Naive thymus-derived CD4-positive, alpha-beta T cell (primary cell): ENCODE measurements at places on chromosomes 3 and 15. TPM values are rescaled to one million over a fixed set of nuclear protein-coding genes. Genes with fewer than 3 reads are reported as not detected.

The SNAPC5 gene
- 35.9 TPM for total RNA-seq

The STRIT1 gene
- not detected in 2 replicates for total RNA-seq

The PPP1R2 gene
- total RNA-seq = 150 TPM

The SLC28A1 gene
- total RNA-seq = not detected

GRCh38 chr3:174197416-174197815, 661.7 kb upstream of the NAALADL2 start:
- no peak overlapping the region for H3K27ac ChIP-seq
- no peak for DNase-seq
- no peaks in the 10 kb centered on the region for H3K36me3 ChIP-seq
- H3K4me3 ChIP-seq = no peak overlapping the region

GRCh38 chr15:34297059-34297458, 40.5 kb downstream of the SLC12A6 start:
- H3K4me3 ChIP-seq = no peak overlapping the region
- no peak for DNase-seq
- H3K36me3 ChIP-seq = no peaks in the 10 kb centered on the region
- no peaks in the 10 kb centered on the region for H3K27me3 ChIP-seq
- H3K27ac ChIP-seq = no peak overlapping the region

DNA sequence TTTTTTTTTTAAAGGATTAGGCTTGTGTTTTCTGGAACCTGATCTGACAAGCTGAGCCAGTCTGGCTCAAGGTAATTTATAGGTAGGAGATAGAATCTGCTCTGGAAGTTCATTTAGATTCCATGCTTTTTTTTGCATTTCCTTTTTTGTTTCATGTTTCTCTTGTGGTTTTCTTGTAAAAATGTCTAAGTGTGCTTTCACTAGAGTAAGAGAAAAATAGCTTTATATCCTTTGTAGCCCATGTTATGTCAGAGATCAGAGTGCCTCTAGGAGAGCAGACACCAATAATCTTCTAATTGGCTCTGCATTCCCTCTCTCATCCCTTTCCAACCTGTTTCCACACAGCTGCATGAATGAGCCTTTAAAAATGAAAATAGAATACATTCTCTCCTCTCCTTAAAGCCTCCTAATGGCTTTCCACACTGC, 389.8 kb upstream of the KCNMB2 start:
- no peaks in the 10 kb centered on the region for H3K27me3 ChIP-seq
- no peak for DNase-seq
- H3K27ac ChIP-seq = no peak overlapping the region
- H3K4me3 ChIP-seq = no peak overlapping the region

GRCh38 chr15:29756358-29757267, 65.7 kb downstream of the TJP1 start:
- H3K27ac ChIP-seq = no peak overlapping the region
- H3K27me3 ChIP-seq = no peaks in the 10 kb centered on the region
